ENCODE measurements at places on chromosomes 11 and 22.
A peak's percentile ranks its signal among the peaks of the same experiment; 100 is the strongest.

DNA sequence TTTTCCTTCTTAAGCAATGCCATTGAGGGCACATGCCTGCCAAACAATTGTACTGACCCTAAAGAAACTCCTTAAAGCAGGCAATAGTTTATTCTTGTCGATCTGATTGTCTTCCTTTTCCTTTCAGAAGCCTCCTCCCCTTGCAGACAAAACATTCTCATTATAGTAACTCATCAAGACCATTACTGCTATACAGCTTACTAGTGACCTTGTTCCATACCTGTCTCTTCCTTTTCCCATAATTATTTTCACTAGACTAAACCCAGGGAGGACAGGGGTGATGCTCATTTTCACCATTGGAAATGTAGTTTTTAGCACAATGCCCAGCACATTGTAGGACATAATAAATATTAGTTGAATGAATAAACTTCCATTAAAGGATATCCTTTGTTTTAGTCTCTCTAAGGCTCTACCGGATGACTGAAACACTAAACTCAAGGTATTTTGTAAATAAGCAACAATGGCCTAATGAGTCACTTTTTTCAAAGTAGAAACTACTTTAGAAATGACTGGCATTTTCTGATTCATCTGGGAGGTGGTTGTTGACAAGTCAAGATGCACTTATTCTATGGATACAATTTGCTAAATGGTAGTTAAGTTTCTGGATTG, 9.3 kb upstream of the MSANTD4 start:
- DNase-seq, result no peak

DNA sequence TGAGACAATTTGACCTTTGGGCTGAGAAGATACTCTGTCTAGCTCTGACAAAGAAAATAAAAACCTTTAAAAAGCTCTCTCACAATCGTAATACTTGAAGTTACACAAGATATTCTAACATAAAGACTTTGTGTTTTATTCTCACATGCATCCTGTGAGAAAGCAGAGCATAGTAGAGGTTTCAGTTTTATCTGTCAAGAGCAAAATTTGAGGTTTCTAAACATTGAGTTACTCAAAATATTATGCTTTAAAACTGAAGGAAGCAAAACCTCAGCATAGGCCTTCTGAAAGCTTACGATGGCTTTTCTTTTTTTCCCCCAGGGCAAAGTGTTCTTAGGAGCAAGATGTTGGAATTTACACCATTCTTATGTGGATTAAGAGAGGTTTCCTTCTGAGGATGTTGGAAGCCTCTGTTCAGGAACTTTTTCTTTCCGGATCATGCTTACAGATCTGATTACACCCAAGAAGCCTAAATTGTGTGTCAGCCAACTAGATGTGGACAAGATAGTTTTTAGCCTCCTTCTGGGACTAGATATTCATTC, 15.0 kb upstream of the OR51M1 start:
- DNase-seq, result no peak

DNA sequence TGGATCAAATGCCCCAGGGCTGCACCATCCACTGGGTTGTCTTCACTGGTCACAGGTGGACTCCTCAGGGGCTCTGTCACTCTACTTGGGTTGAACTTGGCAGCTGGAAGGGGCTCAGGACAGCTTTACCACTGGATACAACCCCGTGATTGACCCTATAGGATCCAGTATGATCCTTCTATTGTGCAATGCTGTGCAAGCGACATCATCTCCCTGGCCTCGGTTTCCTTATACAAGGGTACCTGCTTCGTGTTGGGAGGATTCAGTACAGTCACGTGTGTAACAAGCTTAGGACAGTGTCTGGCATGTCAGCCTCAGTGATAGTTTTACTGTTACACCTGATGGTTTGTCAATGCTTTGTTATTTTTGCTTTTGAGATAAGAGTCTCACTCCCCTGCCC, 20.5 kb upstream of the MIEF1 start:
- DNase-seq, result no peak

GRCh38 chr11:132717824-132718223, 814.5 kb downstream of the OPCML start:
- no peak for DNase-seq

- no peak for DNase-seq
These were observed 14.9 kb downstream of the ADORA2A start for GRCh38 chr22:24442352-24442744.

GRCh38 chr11:70241709-70242108, 28.8 kb upstream of the PPFIA1 start:
- DNase-seq, result no peak

GRCh38 chr22:19815823-19816290, 38.8 kb downstream of the GNB1L start:
- DNase-seq, result no peak

- no peak for DNase-seq
These were observed 20.3 kb downstream of the ARFGAP2 start for GRCh38 chr11:47156333-47156732.

- no peak for DNase-seq
These were observed 19.1 kb upstream of the ROBO3 start for GRCh38 chr11:124846070-124846673.

- peak; percentile 28 for DNase-seq
These were observed 8.6 kb upstream of the GNAZ start for GRCh38 chr22:23061471-23062280.

GRCh38 chr22:46415776-46416519, 80.4 kb downstream of the TRMU start:
- no peak for DNase-seq

DNA sequence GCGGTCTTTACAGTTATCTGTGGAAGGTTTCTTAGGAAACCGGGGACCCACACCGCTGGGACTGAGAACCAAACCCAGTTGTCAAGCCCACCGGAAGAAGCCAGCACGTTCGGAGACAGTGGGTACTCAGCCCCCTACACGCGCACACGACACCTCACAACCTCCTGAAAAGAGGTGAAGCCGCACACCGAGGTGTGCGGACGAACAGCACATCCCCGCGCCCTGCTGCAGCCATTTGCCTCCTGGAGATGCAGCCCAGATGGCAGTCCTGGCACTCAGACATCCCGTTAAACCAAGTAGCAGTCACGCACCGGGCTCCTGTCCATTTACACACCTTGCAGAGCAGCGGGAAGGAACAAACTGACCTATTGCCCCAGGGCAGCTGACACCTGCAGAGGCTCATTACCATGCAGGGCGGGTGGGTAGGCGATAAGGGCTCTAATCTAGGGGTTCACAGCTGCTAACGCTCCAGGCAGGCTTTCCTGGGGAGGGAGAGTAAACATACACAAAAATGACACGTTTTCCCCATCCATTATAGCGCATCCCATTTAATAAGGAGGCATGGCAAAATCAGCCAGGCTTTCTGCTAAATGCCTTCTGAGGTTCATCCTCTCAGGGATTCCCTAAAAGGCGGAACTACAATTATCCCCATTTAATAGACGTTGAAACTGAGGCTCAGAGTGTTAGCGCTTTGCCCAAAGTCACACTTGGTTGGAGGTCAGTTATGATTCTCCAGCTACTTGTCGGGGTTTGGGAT, 864 bp upstream of the EHBP1L1 start:
- DNase-seq, result peak; percentile 56

GRCh38 chr22:44211946-44212930, 31.5 kb downstream of the PARVG start:
- DNase-seq, result peak; percentile 91

GRCh38 chr11:85826116-85826855, 15.3 kb upstream of the SYTL2 start:
- DNase-seq, result peak; percentile 42

GRCh38 chr11:20824773-20825172, 155.4 kb downstream of the NELL1 start:
- no peak for DNase-seq

DNA sequence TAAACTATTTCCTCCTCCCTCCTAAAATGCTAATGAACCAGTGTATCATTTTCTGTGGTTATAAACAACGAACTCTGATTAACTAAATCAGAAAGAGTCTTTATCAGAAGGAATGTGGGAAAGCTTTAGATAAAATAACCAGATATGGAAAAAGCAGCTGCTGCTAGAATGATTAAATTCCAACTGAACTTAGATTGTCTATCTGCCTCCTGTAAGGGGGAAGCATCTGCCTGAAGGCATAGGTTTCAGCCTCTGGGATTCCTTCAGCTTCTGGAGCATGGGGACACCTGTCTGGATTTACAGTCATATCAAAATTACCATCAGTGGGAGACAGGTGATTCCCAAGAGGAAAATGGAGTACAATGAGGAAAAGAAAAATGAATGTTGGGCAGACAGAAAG, 1095.5 kb upstream of the CCDC90B start:
- no peak for DNase-seq

- no peak for DNase-seq
These were observed 15.4 kb upstream of the MYOD1 start for GRCh38 chr11:17703951-17704350.

DNA sequence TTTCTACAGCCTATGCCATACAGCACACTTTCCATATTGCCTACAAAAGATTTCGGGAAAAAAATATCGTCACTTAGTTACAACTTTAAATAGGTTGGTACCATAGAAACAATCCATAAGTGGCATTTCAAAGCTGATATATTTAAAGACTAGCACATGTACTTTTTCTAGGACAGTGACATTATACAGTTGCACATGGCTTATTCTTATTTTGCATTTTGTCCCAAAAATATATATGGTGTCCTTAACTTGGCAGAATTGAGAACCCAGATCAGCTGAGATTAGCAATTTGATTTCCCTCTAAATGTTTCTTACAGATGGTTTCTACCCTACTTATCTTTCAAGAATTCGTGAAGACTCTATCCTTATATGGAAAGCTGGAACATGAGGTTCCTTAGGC, 3.7 kb upstream of the TFIP11 start:
- DNase-seq, result no peak

- DNase-seq, result no peak
These were observed 35.3 kb downstream of the AMOTL1 start for GRCh38 chr11:94803491-94803890.

DNA sequence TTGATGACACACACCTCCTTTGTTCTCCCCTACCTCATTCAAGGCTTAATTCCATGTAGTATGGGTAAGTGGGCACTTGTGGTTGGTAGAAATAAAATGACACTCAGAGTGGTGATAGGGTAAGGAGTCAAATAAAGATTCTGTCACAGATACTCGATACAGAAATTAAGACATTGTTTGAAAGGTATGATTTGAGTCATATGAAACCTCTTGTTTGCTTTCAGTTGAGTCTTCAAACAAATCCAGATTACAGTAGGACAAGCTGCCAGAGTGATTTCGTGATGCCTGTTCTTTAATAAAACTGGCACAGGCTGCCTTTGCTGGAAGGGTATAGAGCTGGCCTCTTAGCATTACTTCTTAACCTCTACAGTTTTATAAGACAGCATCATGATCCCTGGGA, 182.4 kb downstream of the SPON1 start:
- no peak for DNase-seq

DNA sequence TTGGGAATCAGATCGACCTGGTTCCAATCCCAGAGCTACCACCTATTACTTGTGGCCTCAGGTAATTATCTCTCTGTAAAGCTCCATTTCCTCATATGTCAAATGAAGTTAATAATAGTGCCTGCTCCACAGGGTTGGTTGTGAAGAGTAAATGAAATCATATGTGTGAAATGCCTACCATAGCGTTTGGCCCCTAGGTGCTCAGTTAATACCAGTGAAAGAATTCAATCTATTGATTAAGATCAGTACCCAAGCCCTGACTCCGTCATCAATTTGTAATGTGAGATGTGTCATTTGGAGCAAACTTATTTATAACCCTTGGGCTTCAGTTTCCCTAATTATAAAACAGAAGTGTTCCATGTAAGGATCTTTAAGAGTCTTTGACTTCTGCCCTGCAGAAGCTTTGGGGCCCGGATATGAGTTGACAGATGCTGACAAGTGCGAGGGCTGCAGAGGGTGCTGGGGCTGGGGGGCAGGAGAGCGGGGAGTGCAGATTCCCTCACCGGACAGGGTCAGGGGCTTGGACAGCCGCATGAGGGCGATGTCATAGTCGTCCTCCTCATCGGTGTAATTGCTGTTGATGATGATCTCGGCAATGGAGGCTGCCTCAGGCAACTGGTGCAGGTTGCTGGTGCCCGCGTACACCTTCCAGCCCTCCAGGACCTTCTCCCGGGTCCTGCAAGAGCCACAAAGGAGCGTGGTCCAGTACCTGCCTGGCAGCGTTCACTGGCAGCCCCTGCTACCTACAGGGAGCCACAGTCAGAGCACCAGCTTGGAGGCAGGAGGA, 20.9 kb downstream of the TMPRSS13 start:
- no peak for DNase-seq

DNA sequence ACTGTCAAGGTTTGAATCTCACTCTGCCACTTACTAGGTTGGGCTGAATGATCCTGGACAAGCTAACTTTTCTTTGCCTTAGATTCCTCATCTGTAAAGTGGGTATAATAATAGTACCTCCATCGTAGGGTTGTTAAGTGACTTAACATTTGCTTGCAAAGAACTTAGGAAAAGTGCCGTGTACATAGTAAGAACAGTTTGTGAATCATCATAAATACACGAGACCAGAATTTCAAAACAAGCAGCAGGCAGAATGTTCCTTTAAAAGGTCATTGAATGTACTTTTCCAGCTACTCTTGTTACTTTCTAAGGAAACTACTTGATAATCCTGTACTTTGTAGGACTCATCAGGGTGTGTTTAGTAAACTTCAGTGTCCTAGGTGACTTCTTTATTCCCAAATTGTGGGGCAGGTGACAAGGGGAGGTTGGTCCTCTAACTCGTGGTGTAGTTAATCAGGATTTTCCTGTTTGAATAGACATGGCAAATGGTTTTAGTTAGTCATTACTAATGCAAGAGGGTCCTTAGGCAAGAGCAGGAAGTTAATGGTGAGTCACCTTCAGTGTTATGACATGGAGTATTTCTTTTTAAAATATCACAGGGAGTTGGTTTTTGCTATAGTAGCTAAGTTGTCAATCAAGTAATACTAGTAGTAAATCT, 67.9 kb downstream of the YAP1 start:
- DNase-seq, result no peak

- no peak for DNase-seq
These were observed 41.7 kb downstream of the NARS2 start for GRCh38 chr11:78532991-78533390.

DNA sequence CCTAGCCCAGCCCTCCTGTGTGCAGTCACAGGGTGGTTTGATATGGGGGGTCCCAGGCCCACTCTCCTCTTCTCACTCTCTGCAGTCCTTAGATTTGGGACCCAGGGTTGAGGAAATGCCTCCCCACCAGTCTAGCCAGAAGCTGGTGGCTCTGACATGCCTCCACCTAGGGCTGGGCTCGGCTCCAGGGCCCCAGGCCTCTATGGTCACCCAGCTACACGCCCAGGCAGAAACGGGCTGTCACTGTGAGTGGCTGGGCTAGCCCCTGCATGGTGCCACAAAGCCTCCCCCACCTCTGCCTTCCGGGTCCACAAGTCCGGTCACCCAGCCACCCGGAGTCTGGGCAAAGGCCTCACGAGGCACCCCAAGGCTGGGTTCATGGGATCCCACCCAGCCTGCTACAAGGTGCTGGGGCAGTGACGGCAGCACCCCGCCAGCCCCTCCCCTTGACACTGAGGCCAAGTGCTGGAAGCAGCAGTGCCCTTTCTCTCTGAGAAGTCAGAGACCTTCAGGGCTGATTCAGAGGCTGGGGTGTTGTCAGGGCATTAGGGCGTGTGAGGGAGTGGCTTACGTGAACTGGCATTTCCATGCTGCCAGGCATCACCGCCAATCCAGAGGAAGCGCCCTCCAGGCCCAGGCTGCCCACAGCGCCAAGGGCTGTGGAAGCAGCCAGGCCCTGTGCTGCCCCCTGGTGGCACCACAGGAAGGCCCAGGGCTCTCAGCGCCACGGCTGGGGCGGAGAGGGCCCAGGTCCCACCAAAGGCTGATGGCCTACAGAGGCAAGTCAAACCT, 638 bp upstream of the PITPNM1 start:
- DNase-seq, result peak; percentile 57

GRCh38 chr22:20159076-20159475, 8.2 kb upstream of the CCDC188 start:
- DNase-seq, result no peak

GRCh38 chr22:50009251-50009650, 3.3 kb downstream of the IL17REL start:
- DNase-seq, result no peak

All from NCI-H2171 treated with DMSO at 0.1 percent for 48 hours (cell line).